ENCODE measurements at places on chromosomes 2 and 18.
A peak's percentile ranks its signal among the peaks of the same experiment; 100 is the strongest.

- no peak for DNase-seq
These were observed 459.5 kb downstream of the DLGAP1 start for GRCh38 chr18:3995476-3996102.

GRCh38 chr2:47093626-47094025 lies 61.5 kb downstream of the STPG4 start:
- DNase-seq = no peak

DNA sequence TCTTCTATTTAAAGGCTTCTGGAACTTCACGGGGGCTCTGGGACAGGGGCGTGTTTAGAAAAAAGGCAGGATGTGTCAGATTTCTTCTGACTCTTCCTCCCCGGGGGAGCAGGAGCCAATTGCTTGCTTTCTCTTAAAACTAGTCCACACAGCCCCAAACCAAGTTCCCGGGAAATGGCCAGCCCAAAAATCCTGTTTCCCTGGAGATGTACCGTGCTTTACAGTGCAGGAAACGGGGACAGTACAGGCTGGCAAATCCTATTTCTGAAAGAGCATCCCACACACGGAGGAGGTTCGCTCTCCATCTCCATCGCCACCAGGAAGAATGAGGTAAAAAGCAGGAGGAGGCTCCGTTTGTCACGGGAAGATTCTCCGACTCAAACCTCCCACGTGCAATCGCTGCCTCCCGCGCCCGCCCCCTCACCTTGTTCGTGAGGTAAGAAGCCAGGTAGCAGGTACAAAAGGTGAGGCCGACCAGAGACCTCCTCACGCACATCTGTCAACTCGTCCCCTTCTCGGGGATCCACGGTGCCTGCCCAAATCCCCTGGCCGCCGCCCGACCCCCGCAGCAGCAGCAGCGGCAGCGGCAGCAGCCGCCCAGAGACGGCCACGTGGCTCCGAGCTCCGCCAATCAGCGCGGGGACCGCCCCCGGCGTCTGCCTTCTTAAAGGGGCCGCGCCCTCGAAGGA lies 15.6 kb upstream of the RIOK3 start:
- DNase-seq = peak; percentile 12

- DNase-seq = no peak
These were observed 2.4 kb upstream of the HOXD8 start for GRCh38 chr2:176126929-176127773.

DNA sequence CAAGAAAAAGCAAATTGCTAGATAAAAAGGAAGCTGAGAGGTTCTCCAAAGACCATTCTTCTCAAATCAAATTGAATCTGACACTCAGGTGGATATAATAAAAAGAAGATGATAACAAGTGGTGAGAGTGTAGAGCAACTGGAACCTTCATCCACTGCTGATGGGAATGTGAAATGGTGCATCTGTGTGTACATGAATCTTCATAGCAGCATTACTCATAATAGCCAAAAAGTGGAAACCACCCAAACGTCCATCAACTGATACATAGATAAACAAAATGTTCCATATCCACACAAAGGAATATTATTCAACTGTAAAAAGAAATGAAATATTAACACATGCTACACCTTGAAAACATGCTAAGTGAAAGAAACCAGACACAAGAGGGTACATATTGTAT lies 357.2 kb upstream of the EPHA4 start:
- no peak for DNase-seq

- no peak for DNase-seq
These were observed 60.2 kb downstream of the E2F6 start for GRCh38 chr2:11405599-11406266.

- no peak for DNase-seq
These were observed 528.8 kb downstream of the CPS1 start for GRCh38 chr2:211085056-211085680.

DNA sequence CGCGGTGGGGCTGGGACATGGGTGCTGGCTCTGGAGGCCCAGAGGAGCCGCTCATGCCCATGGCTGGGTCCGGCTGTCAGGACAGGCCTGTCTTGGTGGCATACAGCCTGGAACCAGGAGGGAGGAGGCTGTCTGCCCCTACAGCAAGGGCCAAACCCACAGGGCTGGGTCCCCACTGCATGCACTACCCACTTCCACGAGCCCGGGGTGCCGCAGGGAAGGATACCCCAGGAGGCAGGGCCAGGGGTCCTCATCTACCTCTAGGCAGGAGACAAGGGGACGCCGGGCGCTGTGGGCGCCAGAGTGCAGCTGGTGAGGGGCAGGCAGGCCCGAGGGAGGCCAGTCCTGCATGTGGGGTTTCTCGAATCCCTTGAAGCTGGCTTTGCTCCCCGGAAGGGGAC lies 95.1 kb upstream of the GPC1 start:
- no peak for DNase-seq

GRCh38 chr2:159164457-159164911 lies 122.0 kb downstream of the WDSUB1 start:
- no peak for DNase-seq

GRCh38 chr2:24973812-24974211 lies 2.1 kb upstream of the DNAJC27 start:
- DNase-seq = no peak

DNA sequence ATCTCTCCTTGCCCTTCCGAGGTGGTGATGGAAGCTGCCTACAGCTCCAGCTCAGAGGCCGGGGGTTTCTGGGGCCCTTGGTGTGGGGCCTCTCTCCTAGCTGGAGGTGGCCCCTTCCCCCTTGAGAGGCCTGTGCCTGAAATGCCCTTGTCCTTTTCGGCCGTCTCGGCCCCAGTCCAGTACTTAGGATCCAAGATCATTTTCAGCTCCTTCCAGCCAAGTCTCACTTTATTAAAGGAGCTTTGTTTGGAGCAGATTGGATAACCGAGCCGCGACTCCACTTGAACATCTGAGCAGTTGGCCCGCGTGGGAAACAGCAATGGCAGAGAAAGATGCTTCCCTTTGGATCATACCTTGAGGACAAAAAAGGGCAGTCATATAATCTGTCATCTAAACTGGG lies 125.0 kb downstream of the NEDD4L start:
- DNase-seq = no peak

GRCh38 chr2:147273628-147274027 lies 571.2 kb upstream of the ACVR2A start:
- DNase-seq = no peak

DNA sequence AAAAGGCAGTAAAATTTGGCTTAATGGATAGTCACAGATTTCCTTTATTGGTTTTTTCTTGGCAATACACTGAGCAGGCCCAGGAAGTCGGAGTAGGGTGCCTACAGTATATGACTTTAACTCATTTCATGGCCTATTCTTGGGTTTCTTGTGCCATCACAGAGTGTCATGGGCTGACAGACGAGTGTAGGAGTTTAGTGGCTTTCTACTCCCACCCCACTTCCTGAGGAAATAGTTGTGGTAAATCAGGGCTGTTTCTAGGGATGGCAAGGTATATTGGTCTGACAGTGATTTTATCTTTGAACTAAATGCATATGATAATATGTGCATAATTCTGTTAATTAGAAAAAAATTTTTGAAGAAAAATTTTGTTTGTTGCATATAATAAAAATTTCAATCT lies 100.1 kb downstream of the PLCL1 start:
- DNase-seq = no peak

GRCh38 chr2:101256316-101256715 lies 3.6 kb downstream of the CNOT11 start:
- DNase-seq = no peak

GRCh38 chr2:146666340-146666739 lies 1178.5 kb upstream of the ACVR2A start:
- DNase-seq = no peak

DNA sequence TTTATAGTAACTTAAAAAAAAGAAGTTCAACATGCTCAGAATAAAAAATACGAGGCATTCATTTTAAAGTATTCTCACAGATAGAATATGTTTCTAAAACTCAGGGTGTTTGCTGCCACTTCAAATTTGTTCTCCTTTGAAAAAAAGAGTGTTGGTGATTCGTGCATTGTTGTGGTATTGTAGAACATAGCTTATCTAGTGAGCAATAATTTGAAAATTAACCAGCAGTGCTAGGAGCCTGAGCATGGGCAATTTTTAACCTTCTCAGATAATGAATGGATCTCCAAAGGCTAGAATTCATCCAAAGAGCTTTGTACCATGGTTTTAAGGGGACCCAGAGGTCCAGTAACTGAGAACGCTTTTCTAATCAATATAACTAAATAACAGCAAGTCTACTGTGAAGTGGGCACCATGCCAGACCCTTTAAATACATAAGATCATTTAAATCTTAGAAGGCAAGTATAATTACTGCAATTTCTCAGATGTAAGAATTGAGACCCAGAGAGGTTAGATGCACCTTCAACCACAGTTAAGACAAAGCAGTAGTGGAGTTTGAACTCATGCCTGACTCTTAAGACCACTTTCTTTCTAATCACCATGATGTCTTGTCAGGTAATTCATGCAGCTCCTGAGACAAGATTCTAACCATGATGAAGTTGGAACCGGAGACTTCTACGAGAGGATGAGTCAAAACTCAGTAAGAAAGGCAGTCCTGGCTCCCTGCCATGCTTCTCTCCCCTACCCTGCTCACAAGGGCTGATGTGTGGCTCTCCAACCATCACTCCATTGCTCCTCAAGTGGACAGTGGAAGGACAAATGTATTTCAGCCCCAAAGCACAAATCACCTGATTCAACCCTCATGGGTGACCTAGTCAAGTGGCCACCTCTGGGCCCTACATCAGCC lies 3.4 kb downstream of the CYRIA start:
- DNase-seq = no peak

- DNase-seq = no peak
These were observed 22.1 kb upstream of the PXDN start for GRCh38 chr2:1766425-1766824.

GRCh38 chr2:127576433-127577207 lies 41.1 kb downstream of the MYO7B start:
- peak; percentile 26 for DNase-seq

- no peak for DNase-seq
These were observed 146.3 kb downstream of the ARL6IP6 start for GRCh38 chr2:152864601-152865149.

- DNase-seq = no peak
These were observed 1565.1 kb downstream of the LRP1B start for GRCh38 chr2:140565756-140566155.

- peak; percentile 77 for DNase-seq
These were observed 198.6 kb upstream of the EPAS1 start for GRCh38 chr2:46098621-46099062.

DNA sequence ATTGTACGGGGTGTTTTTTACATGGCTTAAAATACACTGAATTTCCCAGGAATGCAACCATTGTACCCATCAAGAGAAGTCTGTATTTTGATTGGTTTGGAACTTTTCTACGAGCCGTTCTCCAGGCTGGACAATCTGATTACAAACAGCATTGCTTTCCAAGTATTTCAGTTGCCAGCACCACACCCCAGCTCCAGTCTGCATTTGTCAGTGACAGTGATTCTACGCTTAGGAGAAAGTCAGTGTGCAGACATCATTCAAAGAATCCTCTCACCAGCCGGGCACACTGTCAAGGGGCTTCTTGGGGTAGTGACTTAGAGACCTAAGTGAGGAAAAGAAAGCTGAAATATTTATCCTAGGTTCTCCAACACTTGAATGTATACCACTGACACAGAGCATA lies 194.1 kb downstream of the ANAPC1 start:
- DNase-seq = no peak

DNA sequence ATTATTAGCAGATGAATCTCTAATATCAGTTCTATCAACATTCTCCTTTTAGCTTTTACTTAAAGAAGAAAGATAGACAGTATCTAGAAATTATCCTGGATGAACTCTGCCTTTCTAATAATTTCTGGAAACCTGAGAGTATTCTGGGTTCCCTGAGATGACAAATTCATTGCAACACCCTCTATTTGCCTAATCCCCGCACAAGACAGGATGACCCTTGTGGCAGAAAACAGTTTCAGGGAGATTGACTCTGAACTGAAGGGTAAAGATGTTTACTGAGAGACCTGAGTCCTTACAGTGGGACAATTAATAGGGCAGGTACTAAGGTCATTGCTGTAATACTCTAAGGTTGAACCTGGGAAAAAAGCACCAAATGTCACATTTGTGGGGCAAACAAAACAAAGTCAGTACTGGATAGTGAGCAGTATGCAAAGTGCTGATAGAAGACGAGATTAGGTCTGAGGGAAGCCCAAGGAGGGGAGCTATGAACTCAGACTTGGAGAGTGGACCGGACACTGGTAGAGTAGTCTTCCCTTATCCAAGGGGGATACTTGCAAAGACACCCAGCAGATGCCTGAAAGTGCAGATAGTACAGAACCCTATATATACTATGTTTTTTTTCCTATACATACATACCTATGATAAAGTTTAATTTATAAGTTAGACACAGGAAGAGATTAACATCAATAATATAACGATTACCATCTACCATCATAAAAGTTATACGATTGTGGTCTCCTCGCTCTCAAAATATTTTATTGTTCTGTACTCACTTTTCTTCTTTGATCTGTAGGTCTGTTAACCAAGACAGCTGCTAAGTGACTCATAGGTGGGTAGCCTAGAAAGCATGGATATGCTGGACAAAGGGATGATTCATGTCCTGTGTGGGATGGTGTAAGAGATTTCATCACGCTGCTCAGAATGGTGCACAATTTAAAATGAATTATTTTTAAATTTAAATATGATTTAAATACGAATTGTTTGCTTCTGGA lies 148.3 kb upstream of the KLHL14 start:
- peak; percentile 58 for DNase-seq

DNA sequence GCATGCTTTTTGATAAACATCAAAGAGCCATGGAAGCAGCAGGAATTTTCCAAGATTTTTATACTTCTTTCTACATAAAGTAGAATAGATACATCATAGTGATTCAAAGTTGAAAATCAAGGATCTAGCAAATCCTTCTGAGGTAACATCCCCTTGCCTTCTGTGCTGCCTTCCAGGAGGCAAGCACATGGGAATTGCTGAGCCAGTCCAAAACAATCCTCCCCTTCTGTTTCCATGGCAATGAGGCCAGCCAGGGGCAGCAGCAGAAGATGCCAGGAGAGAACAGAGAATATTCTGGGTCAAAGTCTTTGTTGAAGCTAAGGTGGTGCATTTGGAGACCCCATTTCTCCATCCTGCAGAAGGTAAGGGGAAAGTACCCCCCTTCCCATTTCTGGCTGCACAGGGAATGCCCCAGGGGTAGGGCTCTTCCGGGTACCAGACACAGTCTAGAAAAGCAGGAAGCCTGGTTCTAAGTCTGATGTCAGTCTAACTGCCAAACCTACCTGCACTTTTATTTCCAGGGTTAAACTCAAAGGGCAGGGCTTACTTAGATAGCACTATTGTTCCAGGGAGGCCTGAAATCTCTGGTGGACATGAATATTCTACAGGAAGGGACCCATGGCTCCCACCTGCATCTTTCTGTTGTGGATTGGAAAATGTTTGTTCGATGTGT lies 22.1 kb downstream of the CENPA start:
- DNase-seq = no peak

DNA sequence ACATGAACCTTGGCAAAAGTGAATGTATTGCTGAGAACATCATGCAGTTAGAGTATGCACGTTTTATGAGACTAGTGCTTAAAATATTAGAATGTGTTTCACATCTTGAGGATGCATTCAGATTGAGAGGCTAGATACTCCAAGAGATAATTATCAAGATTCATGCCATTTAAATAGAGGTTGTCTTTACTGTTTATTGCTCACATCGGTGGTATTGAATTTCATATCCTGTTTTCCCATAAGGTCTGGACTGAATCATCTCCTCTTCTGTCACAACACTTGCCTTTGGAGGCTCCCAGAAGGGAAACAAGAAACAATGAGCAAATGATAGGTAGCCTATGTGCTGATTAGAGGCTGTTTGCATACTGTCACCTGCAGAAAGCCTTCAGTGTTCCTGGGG lies 83.8 kb downstream of the CLHC1 start:
- peak; percentile 54 for DNase-seq

GRCh38 chr2:173667415-173667814 lies 297.8 kb downstream of the SP3 start:
- DNase-seq = no peak
